ENCODE measurements at places on chromosomes 6 and 20.

DNA sequence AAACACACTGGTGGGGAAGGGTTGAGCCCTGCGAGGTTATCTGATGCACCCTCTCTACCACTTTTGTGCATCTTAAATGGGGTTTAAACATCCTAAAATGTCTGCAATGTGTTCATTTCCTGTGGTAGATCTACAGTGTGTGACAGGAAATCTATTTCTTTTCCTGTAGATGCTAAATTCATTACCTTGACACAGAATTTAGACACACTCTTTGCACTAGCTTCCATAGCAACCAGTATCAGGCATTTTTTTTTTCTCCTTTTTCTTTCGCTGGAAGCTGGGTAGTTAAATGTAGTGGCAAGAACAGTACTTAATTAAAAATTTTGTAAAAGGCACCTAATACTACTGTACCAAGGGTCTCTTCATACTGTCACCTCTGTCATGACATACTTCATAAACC, 141.1 kb downstream of the RFPL4B start:
- no peak for DNase-seq

- DNase-seq, result no peak
Observed at GRCh38 chr6:160500639-160501038, 152.5 kb downstream of the SLC22A3 start.

DNA sequence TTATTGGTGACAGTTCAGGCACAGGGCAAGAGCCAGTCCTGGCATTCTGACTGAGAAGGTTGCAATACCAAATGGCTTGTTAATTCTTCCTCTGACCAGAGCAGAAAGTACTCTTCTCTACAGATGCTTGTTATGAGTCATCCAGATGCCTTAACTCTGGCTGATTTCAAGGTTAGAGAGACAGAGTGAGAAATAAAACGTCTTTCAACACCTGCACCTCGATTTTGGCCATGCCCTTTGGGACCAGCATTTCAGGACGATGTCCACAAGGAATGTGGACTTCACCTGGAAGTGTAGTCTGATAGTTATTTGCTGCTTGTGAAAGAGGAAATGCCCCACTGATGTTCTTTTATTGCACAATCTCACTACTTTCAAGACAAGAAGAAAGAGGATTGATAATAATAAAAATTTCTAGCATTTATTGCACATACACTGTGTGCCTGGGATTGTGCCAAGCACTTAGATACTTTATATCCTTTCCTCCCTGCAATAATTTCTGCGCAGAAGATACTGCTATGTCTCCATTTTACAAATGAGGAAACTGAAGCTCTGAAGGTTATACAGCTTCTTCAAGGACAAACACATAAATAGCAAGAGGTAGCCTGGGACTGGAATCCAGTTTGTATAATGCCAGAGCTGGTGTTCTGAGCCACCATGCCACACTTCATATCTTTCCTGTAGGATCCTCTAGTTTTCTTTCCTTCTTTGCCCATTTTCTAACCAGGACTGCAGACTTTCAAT, 33.5 kb upstream of the MCM3 start:
- DNase-seq, result no peak

DNA sequence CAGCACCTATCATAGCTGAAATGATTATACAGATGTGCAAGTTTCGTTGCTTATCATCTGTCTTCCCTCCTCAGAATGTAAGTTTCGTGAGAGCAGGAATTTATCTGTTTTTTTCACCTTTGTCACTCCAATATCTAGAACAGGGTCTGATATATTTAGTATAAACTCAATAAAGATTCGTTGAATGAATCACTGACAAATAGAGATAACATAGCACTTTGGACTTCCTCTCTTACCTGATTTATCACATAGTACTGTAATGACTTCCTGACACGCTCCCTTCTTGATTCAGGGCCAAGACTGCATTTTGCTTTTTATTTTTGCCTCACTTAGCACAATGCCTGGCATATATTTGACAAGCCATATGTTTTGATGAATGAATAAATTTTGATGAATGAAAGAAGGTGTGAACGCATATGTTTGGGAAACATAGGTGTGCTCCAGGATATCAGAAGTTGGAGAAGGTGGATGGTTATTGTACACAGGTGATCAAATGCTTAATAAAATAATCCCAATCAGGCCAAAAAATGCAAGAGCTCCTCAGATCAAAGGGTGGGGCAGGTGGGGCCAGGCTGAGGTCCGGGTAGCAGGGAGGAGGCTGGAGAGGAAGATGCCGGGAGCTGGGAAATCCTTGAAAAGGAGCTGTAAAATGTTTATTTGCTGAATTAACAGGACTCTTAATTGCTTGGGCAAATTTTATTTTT, 33.0 kb downstream of the PIM1 start:
- no peak for DNase-seq

GRCh38 chr6:127582777-127583462, 5.9 kb downstream of the C6orf58 start:
- DNase-seq, result no peak

DNA sequence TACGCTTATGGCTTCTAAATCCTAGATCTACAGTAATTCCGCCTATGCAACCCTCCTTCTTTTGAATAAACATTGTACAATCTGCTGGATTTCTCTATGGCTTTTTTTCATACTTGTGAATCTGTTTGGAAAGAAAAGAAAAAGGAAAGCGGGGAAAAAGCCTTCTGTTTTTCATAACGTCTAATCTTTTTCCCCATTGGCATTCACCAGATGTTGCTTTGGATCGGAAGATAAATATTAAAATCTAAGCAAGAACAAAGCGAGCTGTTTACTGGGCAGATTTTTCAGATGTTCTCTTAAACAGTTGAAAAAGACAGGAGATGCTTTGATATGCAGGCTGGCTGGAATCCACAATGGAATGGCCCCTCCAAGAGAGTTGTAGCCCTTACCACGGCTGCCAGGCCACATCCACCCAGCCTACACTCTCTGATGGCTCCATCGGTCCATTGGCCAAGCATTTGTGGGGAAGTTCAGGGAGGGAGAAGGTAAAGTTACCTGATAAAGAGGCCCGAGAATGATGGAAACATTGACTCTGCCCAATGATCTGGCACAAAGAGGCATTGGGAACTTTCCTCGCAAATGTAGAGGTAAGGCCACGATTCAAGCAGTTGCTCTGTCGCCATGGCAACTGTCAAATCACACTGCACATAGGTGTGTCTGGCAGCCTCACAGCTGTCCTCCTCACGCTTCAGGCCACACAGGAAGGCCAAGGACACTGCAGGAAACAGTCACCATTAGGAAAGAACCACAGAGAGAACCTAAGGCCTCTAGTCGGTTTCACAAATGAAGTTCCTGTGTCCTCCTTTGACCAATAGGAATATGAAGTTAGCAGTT, 70.3 kb downstream of the PKHD1 start:
- no peak for DNase-seq

DNA sequence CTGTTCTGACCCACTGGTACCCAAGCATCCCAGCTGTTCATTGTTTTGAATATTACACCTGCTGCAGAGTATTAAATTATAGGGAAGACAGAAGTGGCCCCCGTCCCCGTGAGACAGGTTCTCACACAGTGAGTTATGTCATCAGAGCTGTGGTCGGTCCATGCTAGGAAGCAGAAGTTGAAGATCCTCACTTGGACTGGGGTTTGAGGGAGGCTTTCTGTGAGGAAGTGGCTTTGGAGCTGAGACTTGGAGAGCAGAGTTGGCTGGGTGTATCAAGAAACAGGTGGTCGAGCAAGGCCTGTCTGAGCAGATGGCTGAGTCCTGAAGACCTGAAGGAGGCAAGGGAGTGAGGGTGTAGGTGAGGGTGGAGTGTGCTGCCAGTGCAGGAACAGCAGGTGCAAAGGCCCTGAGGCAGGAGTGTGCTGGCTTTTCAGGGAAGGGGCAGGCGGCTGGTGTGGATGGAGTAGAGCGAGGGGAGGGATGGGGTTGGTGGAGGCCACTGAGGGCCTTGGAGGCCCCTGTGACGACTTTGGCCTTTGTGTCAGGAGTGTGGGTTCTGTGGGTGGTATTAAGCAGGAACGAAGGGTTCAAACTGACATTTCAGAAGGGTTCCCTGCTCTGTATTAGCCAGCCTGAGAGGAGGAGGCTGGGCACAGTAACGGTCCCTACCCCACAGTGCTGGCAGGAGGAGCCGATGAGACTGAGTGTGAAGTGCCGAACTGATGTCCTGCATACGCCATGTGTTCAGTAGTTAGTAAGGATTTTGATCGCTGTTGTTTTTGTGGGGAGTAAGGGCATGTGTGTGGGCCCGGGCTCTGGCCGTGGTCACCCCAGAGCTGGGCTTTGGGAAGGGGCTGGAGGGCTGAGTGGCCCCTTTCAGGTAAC, 11.8 kb downstream of the SRC start:
- DNase-seq, result no peak

- no peak for DNase-seq
Observed at GRCh38 chr20:35637276-35637675, 21.6 kb downstream of the SPAG4 start.

GRCh38 chr20:40144581-40144980, 544.5 kb downstream of the MAFB start:
- DNase-seq, result peak; percentile 45

DNA sequence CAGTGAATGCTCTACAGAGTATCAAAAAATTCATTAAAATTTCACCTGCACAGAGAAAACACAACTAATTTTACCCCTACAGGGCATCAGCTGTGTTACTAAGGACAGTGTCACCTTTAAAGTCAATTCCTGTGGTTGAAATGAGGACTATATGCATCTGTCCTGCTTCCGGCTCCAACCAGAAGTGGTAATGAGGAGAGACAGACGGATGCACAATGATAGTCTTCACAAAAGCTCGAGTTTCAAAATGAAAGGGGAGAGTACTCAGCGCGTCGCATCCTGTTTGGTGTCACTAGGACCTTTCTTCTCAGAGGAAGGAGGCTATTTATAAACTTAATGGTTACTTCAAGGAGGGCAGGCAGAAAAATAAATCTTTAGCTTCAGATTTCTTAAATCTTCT, 86.5 kb downstream of the LYRM4 start:
- no peak for DNase-seq

DNA sequence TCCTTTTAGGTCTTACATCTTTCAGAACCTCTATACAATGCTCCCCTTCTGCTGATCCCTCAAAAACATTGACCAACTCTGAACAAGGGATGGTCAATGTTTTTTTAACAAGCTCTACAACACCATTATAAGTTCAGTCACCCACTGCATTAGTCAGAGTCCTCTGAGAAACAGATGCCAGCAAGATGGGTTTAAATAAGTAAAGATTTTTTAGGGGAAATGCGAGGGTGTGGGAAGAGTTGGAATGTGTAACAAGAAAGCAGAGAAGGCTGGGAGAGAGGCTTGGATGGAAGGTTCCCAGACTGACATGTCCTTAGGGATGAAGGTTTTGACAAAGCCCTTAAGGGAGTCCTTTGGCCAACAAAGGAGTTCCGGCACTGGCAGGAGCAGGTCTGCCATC, 478.3 kb downstream of the FRK start:
- DNase-seq, result no peak

DNA sequence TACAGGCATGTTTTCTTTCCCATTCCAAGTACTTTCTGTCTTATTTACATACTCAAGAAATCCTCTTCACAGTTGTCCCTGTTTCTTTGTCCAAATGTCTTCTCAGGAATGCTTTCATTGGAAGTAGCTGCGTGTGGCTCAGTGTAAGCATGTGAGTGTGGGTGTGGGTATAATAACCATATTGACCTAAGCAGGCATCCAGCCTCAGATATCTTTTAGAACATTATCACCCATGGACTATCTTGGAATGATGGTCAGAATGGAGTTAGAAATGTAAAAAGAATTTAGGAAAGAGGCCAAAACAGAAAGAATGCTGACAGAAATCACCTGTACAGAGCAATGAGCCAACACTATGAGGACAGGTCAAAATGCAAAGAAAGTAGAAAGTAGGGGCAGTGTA, 16.4 kb downstream of the VNN2 start:
- DNase-seq, result no peak

DNA sequence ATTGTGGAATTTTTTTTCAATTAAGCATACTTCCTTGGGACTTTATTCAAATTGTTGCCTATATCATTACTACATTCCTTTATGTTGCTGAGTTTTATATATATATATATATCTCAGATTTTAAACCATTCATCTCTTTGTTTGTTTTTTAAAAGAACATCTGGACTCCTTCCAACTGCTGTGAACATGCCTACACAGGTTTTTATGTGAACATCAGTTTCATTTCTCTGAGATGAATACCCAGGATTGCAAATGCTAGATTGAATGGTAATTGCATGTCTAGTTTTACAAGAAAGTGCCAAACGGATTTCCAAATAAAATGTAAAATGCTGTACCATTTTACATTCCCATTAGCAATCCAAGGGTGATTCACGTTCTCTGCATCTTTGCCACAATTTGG, 1289.3 kb downstream of the HACE1 start:
- DNase-seq, result no peak

- no peak for DNase-seq
Observed at GRCh38 chr6:159505140-159505922, 187.7 kb downstream of the SOD2 start.

- DNase-seq, result no peak
Observed at GRCh38 chr6:35264550-35265274, 5.2 kb downstream of the ZNF76 start.

DNA sequence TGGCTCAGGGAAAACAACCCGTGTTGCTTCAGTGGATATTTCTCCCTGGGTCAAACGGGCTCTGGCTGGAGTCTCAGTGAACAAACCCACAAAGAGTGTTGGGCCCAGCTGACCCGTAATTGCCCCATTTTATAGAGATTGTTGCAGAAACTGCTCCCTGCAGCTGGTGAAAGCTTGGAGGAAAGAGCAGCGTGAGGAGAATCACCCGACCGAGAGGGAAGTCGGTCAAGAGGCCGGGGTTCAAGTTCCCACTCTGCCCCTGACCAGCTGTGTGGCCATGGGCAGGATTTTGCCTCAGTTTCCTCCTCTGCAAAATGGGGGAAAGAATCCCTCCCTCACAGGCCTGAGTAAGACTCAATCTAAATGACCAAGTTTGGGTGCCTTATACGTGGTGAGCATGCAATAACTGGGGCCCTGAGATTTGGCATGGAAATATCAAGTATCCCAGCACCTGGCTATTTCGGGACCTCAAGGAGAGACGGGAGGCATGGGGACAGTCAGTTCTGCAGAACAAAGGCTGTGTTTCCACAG, 1.7 kb upstream of the TGM2 start:
- DNase-seq, result no peak

GRCh38 chr20:14374196-14374595, 36.8 kb upstream of the FLRT3 start:
- DNase-seq, result no peak

GRCh38 chr6:109121411-109121810, 26.1 kb downstream of the CEP57L1 start:
- no peak for DNase-seq

DNA sequence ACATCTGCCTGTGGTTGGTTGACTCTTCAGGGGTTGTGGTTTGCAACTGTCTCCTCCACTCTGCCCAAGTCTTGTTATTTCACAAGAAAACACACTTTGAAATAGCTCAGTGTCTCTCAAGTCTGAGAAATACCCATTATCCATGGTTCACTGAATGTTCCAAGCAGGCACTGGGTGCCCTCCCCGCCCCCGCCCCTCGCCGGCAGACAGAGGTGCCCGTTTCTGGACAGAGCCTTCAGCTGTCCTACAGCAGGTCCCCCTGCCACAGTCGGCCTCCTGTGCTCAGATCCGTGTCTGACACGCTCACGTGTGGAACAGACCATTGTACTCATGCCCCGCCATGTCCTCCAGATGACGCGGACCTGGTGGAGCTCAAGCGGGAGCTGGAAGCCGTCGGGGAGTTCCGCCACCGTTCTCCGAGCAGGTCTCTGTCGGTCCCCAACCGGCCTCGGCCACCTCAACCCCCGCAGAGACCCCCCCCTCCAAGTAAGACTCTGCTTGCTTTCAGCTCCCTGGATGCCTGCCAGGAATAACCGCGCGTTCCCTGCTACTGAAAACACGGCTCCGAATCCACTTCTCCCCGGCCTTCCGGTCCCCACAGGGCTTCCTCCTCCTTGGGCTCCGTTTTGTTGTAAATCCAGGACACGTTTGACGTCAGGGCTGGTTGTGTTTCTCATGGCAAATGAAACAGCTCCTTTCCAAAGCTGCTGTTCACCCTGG, 81.4 kb downstream of the SERAC1 start:
- DNase-seq, result no peak

All from NCI-H1092 (cell line).